Left ventricle myocardium inferior (tissue), 1 donor: ENCODE measurements at places on chromosomes 5 and 9. TPM values are rescaled to one million over a fixed set of nuclear protein-coding genes. Genes with fewer than 3 reads are reported as not detected.

Gene KIF12
- total RNA-seq: not detected

Gene SLC6A19
- not detected for total RNA-seq

- no peak for DNase-seq
Measured at GRCh38 chr5:140862441-140863295, 6.1 kb upstream of the PCDHA11 start.

DNA sequence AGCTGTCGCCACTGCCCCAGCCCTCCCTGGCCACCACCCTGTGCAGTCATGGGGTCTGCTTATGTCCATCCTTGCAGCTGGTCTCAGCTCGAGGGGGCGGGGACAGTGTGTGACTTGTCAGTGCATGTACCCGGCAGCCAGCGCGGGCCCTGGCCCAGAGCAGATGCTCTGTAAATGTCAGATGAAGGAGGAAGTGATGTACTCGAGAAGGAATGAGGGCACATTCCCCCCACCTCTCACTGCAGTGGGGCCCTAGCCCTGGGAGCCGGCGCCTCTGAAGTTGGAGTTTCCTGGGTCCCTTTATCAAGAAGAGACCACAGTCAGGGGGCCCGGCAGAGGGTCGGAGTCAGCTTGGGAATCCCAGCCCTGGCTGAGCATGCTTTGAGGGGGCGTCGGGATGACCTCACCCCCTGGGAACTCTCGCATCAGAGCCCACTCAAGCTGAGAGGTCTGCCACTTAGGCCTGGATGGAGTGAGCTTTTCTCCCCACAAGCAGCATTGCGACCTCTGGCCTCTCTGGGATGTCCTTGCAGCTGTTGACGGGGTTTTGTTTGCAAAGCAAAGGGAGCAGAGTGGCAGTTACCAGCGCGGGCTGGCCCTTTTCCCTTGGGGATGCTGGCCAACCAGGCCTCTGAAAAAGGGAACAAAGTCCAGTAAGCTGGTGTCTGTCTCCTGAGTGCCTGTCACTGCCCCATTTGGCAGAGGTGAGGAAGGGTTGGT lies 19.0 kb downstream of the NEURL1B start:
- DNase-seq: peak; percentile 91
